ENCODE measurements at places on chromosomes 12 and 14.

DNA sequence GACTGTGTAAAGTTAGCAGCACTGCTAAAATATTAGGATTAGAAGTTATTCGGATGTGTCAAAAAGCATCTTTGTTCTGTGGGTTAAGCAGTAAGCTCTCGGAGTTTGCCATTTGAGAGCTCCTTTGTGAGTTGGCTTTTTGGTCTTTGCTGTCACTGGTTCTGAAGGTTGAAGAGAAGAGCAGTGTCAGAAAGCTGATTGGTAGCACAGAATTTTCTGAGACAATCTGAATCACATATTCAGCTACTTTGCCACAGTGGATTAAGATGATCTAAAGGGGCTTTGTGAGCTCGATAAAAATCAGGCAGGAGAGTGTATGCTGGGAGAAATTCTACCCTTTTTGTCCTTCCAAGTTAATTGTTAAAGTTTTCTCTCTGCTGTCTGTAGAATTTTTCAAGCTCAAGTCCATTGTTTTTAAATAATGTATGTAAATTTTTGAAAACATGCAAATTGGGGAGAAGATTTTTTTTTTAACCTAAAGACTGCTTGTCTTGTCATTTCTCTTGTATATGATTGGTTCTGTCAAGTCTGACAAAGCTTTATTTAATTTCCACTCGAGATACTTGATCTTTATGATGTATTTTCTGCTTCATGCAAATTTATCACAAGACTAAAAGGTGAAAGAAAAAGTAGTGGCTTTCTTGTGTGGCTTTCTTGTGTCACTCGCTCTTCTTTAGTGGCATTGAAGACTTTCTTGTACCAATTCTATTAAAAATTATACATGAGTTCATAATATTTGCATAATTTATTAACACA is 307.3 kb downstream of the EGLN3 start:
- no peak for DNase-seq

- no peak for DNase-seq
These were observed 142.7 kb upstream of the SYT1 start for GRCh38 chr12:78721906-78722305.

GRCh38 chr12:105053116-105053572 is 31.1 kb downstream of the ALDH1L2 start:
- DNase-seq, result peak; percentile 64

GRCh38 chr12:11729008-11729407 is 79.5 kb downstream of the ETV6 start:
- no peak for DNase-seq
